ENCODE measurements at places on chromosomes 6 and 20. TPM values are rescaled to one million over a fixed set of nuclear protein-coding genes. Genes with fewer than 3 reads are reported as not detected.

GRCh38 chr6:33008944-33009861 lies at the start of gene HLA-DOA:
Gene HLA-DOA (minus strand): TSS chr6:33009591.
- H3K4me1 ChIP-seq = no peaks in the 10 kb centered on the region
- no peak within 1 kb of the TSS for H3K4me3 ChIP-seq
- no peak within 1 kb of the TSS for H3K27ac ChIP-seq
- DNase-seq = no peak
- H3K36me3 ChIP-seq = no peaks in the 10 kb centered on the region

NKAIN4 gene
- total RNA-seq = not detected

HLA-DPB1 gene
- not detected for total RNA-seq

GSTA3 gene
- not detected for total RNA-seq

DEK gene
- 260 TPM for total RNA-seq

DNA sequence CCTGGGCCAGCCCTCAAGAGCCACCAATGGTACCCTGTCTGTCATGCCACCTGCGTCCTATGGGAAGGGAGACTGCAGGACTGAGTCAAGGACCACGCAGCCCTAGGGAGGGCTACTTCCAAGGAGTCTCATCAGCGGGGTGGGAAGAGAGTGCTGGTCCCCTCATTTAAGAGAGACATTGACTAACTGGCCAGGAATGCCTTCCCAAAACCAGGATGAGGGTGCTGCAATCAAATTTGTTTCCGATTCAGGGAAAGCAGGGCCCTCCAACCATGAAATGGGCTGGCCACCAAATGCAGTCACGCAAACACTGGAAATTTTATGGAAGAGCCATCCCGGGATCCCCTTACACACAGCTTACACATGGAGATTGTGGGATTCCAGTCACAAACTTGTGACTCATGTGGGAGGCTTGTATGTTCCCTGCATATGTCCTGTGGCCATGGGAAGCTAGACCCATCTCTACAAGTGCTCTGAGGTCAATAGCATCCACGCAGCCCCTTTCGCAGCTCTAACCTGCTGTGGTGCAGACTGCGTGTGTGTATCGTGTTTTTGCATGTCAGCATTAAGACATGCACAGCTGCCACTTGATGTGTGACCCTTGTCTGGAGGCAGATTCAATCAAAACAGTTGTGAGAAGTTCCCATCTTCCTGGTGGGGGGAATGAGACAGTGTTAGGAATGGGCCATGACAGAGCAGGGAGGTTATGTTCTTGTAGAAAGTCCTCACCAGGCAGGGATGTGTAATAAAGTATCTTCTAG lies 53.0 kb upstream of the CST7 start:
- no peaks in the 10 kb centered on the region for H3K27me3 ChIP-seq
- no peak overlapping the region for H3K4me3 ChIP-seq
- no peak for DNase-seq
- H3K36me3 ChIP-seq = no peaks in the 10 kb centered on the region

DNA sequence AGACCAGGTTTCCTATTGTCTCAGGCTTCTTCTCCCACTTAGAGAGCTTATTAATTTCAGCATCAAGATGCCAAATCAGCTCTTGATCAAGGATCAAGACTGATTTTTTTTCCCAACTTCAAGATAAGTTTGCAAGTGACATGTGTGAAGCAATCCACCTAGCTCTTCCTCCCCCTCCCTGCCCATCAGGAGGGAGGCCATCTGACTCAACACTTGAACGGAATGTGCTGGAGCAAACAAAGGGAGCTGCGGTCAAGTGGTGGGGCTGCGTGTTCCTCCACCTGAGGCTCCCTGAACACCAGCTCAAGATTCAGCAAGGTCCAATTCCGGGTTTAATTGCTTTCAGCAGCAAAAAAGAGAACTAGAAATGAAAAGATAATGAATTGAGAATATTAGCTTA lies 38.7 kb downstream of the TTI1 start:
- no peak overlapping the region for H3K27ac ChIP-seq
- H3K4me3 ChIP-seq = no peak overlapping the region
- H3K4me1 ChIP-seq = peaks cover 16% of the 10 kb centered on the region

GSTA2 gene
- total RNA-seq = not detected
